Psoas muscle (tissue), 8 donors: ENCODE measurements at places on chromosomes 6 and 20. TPM values are rescaled to one million over a fixed set of nuclear protein-coding genes. Genes with fewer than 3 reads are reported as not detected.

SYTL3 gene
- 17.3 TPM for total RNA-seq

PKIG gene
- total RNA-seq: 35.2 TPM

- no peaks in the 10 kb centered on the region for H3K27me3 ChIP-seq
- no peak for DNase-seq
- no peak overlapping the region for H3K27ac ChIP-seq
- H3K36me3 ChIP-seq: peaks cover 2% of the 10 kb centered on the region
Measured at GRCh38 chr6:157177731-157178336, 145.5 kb downstream of the TMEM242 start.

MOG gene
- not detected for total RNA-seq

GRCh38 chr20:51359401-51359800, 183.1 kb downstream of the NFATC2 start:
- H3K36me3 ChIP-seq: no peaks in the 10 kb centered on the region
- H3K4me1 ChIP-seq: no peaks in the 10 kb centered on the region
- peaks cover 2% of the 10 kb centered on the region for H3K27me3 ChIP-seq
- DNase-seq: no peak
- no peak overlapping the region for H3K27ac ChIP-seq

GPLD1 gene
- total RNA-seq: 1.1 TPM

SLC32A1 gene
- total RNA-seq: not detected

PGC gene
- not detected for total RNA-seq

DNA sequence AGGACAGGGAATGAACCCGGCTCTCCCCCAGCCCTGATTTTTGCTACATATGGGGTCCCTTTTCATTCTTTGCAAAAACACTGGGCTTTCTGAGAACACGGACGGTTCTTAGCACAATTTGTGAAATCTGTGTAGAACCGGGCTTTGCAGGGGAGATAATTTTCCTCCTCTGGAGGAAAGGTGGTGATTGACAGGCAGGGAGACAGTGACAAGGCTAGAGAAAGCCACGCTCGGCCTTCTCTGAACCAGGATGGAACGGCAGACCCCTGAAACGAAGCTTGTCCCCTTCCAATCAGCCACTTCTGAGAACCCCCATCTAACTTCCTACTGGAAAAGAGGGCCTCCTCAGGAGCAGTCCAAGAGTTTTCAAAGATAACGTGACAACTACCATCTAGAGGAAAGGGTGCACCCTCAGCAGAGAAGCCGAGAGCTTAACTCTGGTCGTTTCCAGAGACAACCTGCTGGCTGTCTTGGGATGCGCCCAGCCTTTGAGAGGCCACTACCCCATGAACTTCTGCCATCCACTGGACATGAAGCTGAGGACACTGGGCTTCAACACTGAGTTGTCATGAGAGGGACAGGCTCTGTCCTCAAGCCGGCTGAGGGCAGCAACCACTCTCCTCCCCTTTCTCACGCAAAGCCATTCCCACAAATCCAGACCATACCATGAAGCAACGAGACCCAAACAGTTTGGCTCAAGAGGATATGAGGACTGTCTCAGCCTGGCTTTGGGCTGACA, 28.8 kb upstream of the ZBP1 start:
- H3K4me3 ChIP-seq: no peak overlapping the region
- H3K4me1 ChIP-seq: no peaks in the 10 kb centered on the region
- DNase-seq: no peak
- peaks cover 25% of the 10 kb centered on the region for H3K36me3 ChIP-seq
- H3K27me3 ChIP-seq: no peaks in the 10 kb centered on the region
- H3K27ac ChIP-seq: no peak overlapping the region

DNA sequence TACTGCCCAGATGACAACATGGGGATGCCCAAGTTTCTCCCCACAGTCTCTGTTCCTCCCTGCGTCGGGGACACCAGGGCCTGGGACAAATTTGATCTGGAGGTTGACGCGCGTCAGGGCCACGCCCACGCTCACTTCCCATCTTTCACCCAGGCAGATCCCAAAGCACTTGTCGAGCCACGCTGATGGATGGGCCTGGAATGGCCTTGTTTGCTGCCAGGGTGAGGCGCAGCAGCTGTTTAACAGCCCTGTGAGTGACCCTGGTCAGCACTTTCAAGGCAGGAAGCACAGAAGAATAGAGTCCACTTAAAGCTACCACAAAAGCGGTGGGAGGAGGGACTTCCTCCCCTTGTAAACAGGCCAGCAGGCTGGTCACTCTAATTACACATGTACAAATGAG, 324.7 kb upstream of the JARID2 start:
- no peaks in the 10 kb centered on the region for H3K27me3 ChIP-seq
- peaks cover 55% of the 10 kb centered on the region for H3K4me1 ChIP-seq
- no peaks in the 10 kb centered on the region for H3K36me3 ChIP-seq
- H3K27ac ChIP-seq: peak overlapping the region; percentile 26
- DNase-seq: peak; percentile 85
- no peak overlapping the region for H3K4me3 ChIP-seq
